Colonic mucosa (tissue), 4 donors: ENCODE measurements at places on chromosomes 16 and 17. TPM values are rescaled to one million over a fixed set of nuclear protein-coding genes. Genes with fewer than 3 reads are reported as not detected.

The SERPINF2 gene
- 1.7 TPM for total RNA-seq

The GPR142 gene
- 0.35 TPM for total RNA-seq

The FNDC8 gene
- not detected for total RNA-seq

DNA sequence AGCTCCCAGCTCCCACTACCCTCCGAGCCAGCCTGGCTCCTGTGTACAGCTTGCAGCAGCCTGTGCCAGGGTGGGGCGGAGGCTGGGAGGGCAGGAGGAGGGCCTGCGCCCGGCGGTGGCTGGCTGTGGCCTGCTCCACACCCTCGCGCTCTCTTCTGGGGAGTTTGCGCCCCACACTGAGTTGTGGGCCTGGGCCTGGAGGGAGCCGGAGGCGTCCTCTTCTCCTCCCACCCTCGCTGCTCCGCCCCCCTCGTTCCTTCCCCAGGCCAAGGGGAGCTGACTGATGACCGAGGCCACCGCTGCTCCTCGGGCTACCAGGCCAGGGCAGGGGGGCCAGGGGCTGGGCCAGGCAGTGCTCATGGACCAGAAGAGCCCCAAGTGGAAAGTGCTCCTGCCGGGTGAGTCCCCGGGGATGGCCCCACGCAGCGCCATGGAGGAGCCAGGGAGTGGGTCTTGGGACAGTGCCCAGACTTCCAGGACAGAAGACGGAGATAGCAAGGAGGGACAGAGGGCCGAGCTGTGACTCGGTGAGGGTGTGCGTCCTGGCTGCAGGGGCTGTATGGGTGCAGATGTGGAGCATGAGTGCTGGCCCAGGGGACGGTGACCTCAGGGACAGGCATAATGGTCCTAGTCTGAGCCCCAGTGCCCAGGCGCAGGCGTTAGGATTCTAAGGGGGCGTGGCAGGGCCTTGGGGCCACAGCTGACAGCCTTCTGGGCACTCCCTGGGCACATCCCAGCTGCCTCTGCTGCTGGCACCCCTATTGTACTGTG, 242.1 kb upstream of the GSE1 start:
- H3K27ac ChIP-seq, result peak overlapping the region; percentile 35
- no peak overlapping the region for H3K4me3 ChIP-seq
- H3K4me1 ChIP-seq, result peaks cover 4% of the 10 kb centered on the region
- peak; percentile 88 for DNase-seq
- no peaks in the 10 kb centered on the region for H3K36me3 ChIP-seq
- no peaks in the 10 kb centered on the region for H3K27me3 ChIP-seq

DNA sequence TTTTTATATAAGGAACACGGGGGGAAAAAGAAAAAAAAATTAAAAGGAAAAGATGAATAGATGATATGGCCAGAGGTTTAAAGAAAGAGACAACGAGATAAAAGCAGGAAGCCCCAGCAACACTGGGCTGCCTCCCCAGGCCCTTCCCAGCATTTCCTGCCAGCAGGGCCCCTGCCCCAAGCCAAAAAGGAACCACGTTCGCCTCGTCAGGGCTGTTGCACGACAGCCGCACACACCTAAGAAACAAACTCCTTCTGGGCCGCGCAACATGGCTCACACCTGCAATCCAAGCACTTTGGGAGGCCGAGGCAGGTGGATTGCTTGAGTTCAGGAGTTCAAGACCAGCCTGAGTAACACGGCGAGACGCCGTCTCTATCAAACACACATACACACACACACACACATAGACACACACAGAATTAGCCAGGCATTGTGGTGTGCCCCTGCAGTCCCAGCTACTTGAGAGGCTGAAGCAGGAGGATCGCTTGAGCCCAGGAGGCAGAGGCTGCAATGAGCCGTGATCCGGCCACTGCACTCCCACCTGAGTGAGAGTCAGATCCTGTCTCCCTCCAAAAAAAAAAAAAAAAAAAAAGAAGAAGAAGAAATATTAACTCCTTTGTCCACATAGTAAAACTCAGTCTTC, 83.0 kb downstream of the ANKRD11 start:
- no peak overlapping the region for H3K4me3 ChIP-seq
- H3K36me3 ChIP-seq, result no peaks in the 10 kb centered on the region
- peaks cover 19% of the 10 kb centered on the region for H3K4me1 ChIP-seq

- H3K27me3 ChIP-seq, result peaks cover 32% of the 10 kb centered on the region
- H3K4me1 ChIP-seq, result peaks cover 11% of the 10 kb centered on the region
- no peak for DNase-seq
- H3K27ac ChIP-seq, result no peak within 1 kb of the TSS
- no peaks in the 10 kb centered on the region for H3K36me3 ChIP-seq
Observed at GRCh38 chr17:30235386-30236296, at the start of gene SLC6A4. Gene SLC6A4, minus strand, starts transcription at chr17:30235697. Its CDS starts 13,739 bp downstream, at chr17:30221958.

DNA sequence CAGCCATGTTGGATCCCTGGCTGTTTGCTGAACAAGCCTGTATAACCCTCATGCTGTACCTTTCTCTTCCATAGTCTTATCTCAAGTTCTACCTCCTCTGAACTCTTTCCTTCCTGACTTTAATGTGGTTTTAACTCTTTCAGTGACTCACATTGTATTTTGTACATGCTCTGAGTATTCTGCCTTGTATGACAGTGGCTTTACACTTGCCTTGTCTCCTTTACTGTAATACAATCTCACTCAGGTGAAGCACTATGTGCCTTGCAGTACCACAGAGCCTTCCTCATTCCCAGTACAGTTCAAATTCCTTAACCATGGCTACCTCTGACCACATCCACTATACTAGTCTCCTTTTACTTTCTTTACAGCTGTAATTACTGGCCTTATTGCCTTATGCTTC, 14.1 kb downstream of the PSMD11 start:
- no peak overlapping the region for H3K4me3 ChIP-seq
- H3K4me1 ChIP-seq, result no peaks in the 10 kb centered on the region
- H3K27me3 ChIP-seq, result no peaks in the 10 kb centered on the region
- peaks cover 22% of the 10 kb centered on the region for H3K36me3 ChIP-seq

DNA sequence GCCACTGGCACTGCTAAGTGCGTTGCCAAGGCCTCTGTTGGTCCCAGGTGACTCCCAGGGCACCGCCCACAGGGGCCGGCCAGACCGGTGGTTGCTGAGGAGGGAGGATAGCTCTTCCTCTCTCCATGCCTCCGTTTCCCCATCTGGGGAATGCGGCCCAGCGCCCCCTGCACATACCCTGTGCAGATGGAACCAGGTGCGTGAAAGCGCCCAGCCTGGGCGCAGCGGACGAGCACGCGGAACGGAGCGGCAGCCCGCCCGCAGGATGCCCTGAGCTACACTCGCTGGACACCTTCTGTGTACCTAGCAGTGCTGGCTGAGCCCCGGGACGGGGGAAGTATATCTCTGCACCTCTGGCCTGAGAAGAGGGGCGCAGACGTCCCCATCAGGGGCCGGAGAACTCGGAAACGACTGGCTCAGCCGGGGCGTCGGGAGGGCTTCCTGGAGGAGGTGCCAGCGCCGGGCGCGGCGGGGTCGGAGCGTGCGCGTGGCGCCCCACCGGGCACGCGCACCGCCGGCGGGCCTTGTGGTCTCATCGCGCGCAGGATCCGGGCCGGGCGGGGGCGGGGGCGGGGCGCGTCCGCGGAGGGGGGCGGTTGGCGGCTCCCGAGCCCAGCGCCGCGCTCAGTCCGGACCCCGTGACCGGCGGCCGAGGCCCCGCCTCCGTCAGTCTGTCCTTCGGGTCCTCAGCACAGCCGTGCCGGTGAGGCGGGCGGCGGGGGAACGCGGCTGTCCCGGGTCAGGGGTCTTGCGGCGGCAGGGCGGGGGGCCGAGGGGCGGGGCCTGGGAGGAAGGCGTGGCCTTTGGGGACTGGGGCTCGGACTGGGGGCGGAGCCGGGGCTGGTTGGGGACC, at the start of the genes CCDC78 and HAGHL:
CCDC78 (minus strand) TSS at position 6 of the 853 bp plus-strand sequence. CDS start 76 bp downstream, outside the sequence.
HAGHL (plus strand) TSS at position 669 of the 853 bp plus-strand sequence. CDS start 404 bp downstream, outside the sequence.
- peaks cover 9% of the 10 kb centered on the region for H3K27me3 ChIP-seq
- H3K27ac ChIP-seq, result no peak within 1 kb of the TSS
- H3K4me1 ChIP-seq, result peaks cover 13% of the 10 kb centered on the region
- H3K36me3 ChIP-seq, result no peaks in the 10 kb centered on the region
- H3K4me3 ChIP-seq, result peak within 1 kb of the TSS; percentile 42
- peak; percentile 80 for DNase-seq

DNA sequence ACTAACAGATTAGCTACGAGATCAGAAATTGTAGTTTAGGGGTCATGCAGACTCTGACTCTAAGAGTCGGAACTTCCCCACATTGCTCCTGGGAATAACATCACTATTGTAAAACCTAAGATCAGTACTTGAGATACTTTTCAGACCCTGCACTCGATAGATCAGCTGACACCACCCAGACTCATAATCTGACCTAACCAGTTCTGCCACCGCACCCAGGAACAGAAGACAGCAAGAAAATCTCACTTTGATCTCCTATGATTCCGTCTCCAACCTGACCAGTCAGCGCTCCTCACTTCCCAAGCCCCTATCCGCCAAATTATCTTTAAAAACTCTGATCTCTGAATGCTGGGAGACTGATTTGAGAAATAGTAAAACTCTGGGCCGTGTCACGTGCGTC, 27.2 kb upstream of the ASGR2 start:
- no peak overlapping the region for H3K4me3 ChIP-seq
- DNase-seq, result peak; percentile 78
- H3K27me3 ChIP-seq, result no peaks in the 10 kb centered on the region
- H3K4me1 ChIP-seq, result peaks cover 8% of the 10 kb centered on the region

DNA sequence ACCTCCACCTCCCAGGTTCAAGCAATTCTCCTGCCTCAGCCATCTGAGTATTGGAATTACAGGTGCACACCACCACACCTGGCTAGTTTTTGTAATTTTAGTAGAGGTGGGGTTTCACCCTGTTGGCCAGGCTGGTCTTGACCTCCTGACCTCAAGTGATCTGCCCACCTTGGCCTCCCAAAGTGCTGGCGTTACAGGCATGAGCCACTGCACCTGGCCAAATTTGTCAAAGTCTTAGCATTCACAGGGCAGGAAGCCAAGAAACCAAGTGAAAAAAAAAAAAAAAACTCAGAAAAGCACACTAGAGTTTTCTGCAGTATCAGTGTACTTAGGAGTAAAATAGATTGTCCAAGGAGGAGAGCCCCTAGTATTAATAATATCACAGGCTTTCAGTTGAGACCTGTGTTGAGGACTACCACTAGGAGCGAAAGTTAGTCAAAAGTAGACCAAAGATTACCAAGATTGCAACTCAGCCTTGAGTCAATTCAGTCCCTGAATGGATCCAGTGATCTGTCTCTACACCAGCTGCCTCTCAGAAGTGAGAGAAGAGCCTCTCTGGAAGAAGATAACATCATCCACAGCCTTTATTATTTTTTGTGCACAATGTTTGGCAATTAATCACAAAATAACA, 159.7 kb downstream of the CEP112 start:
- no peak overlapping the region for H3K27ac ChIP-seq
- no peaks in the 10 kb centered on the region for H3K36me3 ChIP-seq
- no peak for DNase-seq
- no peaks in the 10 kb centered on the region for H3K27me3 ChIP-seq

GRCh38 chr16:13351601-13352217, 450.3 kb downstream of the SHISA9 start:
- DNase-seq, result no peak
- H3K27me3 ChIP-seq, result no peaks in the 10 kb centered on the region
- no peak overlapping the region for H3K27ac ChIP-seq

- no peak for DNase-seq
- no peak overlapping the region for H3K27ac ChIP-seq
- H3K27me3 ChIP-seq, result no peaks in the 10 kb centered on the region
- H3K4me3 ChIP-seq, result no peak overlapping the region
- H3K36me3 ChIP-seq, result peaks cover 9% of the 10 kb centered on the region
Observed at GRCh38 chr17:59388069-59388556, 56.7 kb downstream of the YPEL2 start.
